ENCODE measurements at places on chromosomes 3 and 15. TPM values are rescaled to one million over a fixed set of nuclear protein-coding genes. Genes with fewer than 3 reads are reported as not detected.
A peak's percentile ranks its signal among the peaks of the same experiment; 100 is the strongest.

MESP2 gene
- total RNA-seq = not detected

DNA sequence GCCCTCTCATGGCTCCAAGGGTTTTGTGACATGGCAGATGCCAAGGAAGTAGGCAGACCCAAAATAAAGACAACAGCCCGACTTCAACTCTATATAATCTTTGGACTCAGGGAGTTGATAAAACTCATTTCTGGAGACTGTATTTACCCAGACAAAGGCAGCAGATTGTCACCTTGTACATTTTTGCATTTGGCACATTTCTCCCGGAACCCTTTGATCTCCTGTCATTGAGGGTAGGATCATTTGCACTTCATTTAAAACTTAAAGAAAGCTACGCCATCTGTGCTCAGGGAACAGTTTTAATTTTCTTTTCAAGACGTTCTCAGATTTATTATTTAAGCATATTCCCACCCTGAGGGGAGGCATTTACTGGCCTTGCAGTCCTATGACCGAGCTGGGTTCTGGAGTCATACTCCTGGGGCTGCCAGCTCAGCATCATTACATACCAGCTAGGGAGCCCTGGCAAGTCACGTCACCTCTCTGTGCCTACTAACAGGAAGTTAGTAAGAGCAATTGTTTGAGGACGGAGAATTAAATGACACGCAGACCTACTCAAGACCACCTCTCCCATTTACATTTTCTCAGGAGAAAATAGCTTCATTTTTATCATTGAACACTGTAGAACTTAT lies 5.9 kb downstream of the CDCP1 start:
- DNase-seq = no peak

DNA sequence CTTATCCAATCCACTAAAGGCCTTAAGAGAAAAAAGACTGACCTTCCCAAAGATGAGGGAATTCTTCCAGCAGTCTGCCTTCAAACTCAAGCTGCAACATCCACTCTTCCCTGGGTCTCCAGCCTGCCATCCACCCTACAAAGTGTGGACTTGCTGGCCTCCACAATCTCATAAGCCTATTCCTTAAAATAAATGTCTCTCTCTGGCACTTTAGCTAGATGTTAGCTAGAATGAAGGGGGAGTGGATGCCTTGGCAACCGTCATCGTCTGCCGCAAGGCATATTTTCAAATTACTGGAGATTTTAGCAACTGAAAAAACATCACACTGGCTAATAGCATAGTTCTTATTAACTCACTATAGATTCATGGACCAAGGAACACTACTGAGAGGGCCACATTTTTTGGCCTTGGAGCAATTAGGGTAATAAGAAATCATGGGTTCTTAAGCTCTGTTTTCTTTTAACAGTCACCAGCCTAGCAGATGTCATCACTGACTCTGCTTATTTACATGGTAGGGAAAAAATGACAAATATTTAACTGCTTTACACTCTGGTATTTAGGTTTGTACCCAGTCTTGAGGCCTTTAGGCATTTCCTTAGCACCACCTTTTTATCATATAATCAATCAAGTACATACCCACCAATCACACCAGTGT lies 245.3 kb downstream of the MYRIP start:
- DNase-seq = no peak

ZNF80 gene
- not detected for total RNA-seq

DNA sequence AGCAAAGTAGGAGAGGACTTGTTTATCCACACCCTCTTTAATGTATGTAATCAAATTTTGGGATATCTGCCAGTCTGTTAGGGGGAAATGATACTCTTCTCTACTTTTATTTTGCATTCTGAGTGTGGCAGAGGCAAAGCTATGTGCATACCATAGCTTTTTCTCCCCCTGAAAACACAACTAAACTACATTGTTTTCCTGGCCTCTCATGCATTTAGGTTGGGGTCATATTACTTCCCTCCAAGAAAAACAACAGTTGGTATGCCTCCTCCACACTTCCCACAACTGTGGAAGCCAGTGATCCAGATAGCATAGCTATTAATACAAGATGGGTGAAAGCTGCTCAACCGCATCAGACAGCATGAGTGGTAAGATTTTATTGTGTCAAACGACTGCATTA lies 6.9 kb downstream of the RPL15 start:
- DNase-seq = no peak

- DNase-seq = no peak
Measured at GRCh38 chr3:53989946-53990345, 98.3 kb upstream of the SELENOK start.

SYNPR gene
- total RNA-seq = 0.95 TPM

DNA sequence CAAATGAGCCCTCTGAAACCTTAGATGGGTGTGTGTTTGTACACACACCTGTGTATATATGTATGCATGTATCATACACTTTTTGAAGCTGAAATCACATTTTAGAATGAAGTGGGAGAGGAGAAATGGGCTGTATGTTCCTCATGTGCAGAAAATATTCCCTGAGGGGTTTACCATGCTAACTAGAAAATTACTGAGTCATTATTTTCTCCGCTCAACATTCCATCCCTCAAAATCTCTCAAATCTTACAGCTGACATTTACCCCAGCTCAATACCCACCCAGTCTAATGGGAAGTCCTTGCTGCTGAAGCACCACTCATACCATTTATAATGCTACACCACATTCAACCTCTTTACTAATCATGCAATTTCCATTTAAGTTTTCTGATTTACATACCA lies 138.6 kb downstream of the P2RY1 start:
- no peak for DNase-seq

TMIE gene
- 0.26 TPM for total RNA-seq

GRCh38 chr3:88150371-88150770 lies 612 bp downstream of the C3orf38 start:
- DNase-seq = no peak

UBL7 gene
- 15.5 TPM for total RNA-seq

ATP13A3 gene
- 111 TPM for total RNA-seq

GRCh38 chr15:92770641-92771040 lies 115.1 kb upstream of the FAM174B start:
- no peak for DNase-seq

LRRC31 gene
- total RNA-seq = not detected

- DNase-seq = peak; percentile 20
Measured at GRCh38 chr15:92714077-92714476, 58.5 kb upstream of the FAM174B start.

CYP8B1 gene
- total RNA-seq = not detected

DNA sequence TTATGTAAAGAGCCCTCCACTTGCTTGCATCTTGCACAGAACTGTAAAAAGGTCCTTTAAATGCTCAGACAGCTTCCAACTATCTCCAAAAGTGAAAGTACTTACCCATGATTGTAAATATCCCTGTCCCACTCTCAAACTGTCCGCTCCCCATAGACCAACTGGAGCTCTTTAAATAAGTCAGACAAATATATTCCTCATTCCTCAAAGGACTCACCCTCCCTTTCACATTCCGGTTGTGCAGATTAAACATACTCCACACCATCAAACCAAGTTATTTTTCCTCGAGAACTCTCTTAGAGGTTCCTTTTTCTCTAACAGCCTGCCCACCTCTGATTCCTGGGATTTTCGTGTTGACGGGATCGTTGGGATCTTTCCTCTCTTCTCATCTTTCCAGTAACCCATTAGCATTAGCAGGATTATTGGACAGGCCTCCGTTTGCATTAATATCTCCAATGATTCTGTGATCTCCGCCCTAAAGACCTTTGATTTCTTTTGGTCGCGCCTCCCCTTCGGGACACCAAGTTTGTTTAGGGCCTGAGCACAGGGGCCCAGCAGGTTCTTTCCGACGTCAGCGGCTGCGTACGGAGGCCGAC lies 763 bp downstream of the GOLGB1 start:
- DNase-seq = peak; percentile 40

DNA sequence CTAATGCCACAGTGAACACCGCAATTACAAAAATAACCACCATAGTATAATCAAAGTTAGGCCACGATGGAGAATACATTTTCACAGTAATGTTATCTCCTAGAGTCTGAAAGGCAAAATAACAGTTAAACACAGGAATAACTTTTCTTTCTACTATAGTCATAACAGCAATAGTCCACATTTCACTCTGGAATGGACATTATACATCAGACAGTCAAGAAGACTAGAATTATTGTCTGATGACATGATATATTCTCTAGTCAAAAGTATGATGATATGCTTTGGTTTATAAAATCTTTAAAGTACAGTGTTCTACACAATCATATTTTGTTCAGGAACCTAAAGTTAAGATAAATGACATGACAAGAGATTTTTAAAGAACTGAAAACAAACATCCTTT lies 18.0 kb downstream of the SPPL2A start:
- DNase-seq = no peak

CPA3 gene
- total RNA-seq = 93.3 TPM

SH2D7 gene
- not detected for total RNA-seq

DNA sequence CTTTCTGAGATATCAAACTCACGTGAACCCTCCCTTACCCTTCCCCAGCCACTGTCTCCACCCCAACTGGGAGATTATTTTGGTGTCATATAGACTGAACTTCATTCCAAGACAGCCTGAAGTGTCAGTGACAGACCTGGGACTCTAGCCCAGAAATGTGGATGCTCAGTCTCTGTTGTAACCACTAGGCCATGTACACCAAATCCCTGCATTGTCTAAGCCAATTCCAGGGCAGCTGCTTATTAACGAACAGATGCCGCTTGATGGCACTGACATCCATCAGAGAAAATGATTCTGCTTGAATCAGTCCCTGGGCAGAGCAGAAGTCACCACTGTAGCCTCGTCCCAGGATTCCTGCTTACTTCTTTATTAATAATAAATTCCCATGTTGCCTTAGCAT lies 305.5 kb downstream of the GRM7 start:
- DNase-seq = no peak

AQP9 gene
- 0.85 TPM for total RNA-seq

GRCh38 chr15:32919749-32920414 lies 202.1 kb downstream of the GREM1 start:
- no peak for DNase-seq

GPR149 gene
- not detected for total RNA-seq

RBPMS2 gene
- total RNA-seq = 4.0 TPM

GRCh38 chr3:51585197-51585596 lies 46.7 kb downstream of the RAD54L2 start:
- DNase-seq = no peak

DNA sequence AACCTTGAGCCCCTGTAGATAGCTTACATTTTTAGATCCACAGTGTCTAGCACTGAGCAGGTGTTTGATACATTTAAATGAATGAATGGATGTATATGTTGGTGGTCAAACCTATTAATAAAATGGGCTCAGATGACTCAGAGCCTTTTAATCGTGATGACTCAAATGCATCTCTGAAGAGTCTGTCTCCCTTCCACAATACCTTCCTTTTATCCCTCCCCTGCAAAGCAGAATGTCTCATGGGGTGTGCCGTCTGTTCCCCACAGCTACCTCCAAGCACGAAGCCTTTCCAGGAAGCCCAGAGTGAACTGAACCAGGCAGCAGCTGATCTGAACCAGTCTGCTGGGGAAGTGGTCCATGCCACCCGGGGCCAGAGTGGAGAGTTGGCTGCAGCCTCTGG lies 303.5 kb upstream of the TPM1 start:
- DNase-seq = no peak

- DNase-seq = no peak
Measured at GRCh38 chr3:71512000-71512399, 71.5 kb downstream of the FOXP1 start.

DNA sequence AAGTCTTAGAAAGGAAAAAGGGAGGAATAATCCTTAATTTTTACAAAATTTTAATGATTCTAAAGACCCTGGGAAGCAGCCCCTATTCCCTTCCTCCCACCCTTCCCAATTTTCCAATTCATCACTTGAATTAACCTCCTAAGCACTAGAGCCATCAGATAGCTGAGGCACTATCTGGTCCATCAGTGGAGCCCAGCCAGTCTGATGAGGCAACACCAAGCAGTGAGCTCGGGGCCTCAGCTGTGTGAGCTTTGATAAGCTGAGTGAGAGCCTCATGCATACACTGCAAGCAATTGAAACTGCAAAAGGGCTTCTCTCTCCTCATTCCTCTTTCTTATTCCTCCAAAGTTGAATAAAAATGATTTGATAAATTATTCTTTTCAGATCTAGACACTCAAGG lies 31.9 kb downstream of the TUSC7 start:
- no peak for DNase-seq

DNA sequence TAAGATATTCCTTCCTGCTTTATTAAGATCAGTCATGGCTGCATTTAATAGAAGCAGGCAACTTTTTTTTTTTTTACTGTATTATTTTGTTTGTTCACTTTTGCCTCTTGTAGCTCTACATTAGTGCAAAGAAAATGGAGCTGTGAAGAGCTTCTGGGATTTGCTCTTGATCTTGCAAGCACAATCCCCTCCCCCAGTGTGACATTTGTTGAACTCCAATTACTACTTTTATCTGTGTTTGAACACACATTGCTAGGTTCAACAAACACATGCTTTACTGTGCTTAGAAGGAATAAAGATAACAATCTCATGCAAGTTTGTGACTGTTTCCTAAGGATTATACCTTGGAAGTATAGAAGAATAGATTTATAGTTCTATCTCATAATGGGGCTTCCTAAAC lies 648.8 kb downstream of the NLGN1 start:
- no peak for DNase-seq

- DNase-seq = no peak
Measured at GRCh38 chr3:42631620-42632019, 21.9 kb upstream of the ZBTB47 start.

DNA sequence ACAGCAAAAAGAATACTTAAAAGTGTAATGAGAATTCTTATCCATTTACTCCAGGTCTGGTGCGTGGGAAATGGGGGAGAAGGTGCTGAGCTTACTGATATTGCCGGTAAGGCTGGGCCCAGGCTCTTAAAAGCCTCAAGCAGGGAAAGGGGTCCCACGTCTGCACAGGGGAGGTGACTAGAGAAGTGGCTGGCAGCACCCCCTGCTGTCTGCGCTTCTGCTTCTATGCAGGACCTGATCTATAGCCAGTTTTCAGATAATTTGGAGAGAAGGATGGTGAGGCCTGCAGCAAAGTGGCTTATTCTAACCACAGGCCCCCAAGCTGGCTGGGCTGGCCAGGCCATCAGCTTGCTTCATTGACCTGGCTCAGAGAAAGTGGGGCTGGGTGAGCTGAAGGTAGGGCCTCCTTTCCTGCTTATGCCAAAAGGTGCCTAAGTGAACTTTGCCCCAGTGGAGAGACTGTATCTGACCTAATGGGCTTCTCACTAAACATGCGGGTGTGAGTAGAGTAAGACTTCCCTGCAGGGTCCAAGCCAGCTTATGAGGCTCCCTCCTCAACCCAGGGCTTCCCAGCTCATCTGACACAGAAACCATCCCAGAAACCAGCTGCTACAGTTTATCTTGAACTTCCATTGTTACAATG lies 30.9 kb upstream of the ATP1B3 start:
- no peak for DNase-seq

DNA sequence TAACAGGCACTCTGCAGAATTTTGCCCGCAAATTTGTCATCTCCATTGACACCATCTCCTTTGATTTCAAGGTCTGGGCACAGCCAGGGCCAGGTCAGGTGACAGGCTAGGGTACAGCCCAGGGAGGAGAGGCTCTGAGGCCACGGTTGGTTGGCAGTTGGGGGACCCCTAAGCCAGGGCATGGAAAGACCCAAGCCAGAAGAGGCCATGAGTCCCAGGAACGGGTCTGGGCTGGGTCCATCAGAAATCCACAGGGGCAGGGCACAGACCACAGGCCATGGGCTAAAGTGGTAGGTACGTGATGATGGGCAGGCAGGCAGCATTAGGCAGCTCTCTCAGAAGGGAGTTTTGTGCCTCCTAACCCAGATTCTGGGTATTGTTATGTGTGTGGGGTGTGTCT lies 45.8 kb downstream of the SEMA3G start:
- no peak for DNase-seq

GRCh38 chr3:143001034-143001368 lies 369 bp upstream of the U2SURP start:
- DNase-seq = no peak

- no peak for DNase-seq
Measured at GRCh38 chr15:63392361-63393009, 10.8 kb upstream of the CA12 start.
